ENCODE measurements at places on chromosomes 3 and 15.

DNA sequence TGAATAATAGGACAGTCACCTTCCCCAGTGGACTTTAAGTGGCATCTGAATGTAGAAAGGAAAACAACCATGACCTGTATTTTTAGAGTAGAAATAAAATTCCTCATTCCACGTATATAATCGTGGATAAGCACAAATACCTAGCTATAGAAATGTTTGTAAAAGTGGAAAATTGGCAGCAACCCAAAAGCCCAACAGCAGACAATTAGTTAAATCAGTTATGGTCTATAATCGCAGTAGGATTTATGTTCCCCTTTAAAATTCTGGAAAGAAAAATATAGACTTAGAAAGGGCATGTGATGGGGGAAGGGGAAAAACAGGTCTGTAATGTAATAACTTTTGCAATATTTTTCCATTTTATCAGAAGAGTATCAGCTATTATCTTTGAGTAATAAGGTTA is 241.9 kb upstream of the ST8SIA2 start:
- no peak for DNase-seq

DNA sequence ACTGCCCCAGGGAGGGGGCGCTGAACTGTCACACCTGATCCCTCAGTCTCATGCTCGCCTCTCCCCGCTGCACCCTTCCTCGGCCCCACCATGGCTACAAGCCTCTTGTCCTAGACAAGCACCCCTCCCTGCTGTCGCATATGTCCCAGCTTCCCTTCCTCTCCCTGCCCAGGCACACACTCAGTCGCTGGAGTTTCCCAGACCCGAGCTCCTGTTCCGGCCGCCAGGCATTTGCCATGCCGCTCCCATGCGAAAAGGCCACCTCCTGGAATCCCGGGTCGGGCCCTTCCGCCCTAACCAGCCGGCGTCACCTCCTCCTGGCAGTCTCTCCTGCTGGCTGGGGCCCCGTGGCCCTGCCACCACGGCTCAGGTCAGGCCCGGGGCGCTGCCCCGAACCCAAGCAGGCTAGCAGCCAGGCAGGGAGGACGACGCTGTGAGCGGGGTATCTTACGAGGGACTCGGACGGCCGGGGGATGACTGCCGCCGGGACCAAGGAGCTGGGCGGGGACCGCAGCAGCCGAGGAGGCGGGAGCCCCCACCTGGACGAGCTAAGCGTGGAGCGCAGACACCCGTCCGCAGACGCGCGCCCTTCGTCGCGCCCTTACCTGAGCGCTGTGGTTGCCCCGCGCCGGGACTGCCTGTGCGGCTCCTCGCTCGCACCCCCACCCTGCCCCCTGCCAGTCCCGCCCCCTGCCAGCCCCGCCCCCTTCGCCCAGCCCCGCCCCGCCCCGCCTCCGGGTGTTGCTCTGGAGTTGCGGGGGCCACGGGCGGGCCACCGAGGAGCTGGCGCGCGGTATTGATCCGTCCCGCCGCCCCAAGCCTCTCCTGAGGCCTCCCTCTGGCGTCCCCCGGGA is at the start of gene ALS2CL:
TSS of gene ALS2CL (minus strand) at position 642 of the 854 bp plus-strand sequence. CDS start 4,239 bp downstream, outside the sequence.
- no peak for DNase-seq

GRCh38 chr3:154590675-154591384 is 160.8 kb upstream of the GPR149 start:
- DNase-seq = no peak

DNA sequence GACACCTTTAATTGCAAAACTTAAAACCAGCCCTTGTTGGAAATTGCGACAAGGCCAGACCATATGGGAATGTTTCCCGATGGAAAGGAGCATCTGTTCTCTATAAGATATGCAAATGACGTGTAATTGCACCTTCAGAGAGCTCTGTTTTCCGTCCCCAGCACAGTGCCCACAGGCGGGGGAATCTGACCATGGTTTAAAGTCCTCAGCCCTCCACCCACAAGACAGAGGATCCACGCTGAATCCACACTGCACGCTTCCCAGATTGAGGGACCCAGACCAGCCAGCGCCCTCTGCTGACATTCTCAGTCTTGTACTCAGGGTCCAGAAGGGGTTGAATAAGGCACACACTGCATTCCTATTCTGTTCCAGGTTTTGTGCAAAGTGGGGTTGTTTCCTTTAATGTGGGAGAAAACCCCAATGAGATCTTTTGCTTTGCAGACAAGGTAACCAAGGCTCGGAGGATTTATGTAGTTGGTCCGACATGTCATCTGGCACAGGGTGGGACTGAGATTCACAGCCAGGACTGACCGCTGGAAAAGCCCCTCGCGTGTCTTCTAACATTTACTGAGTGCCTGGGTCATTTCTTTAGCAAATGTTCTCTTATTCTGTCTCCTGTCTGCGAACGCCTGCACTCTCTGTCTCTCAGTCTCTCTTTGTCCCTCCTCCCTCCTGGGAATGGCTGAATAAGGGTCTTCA is 36.8 kb upstream of the KLHL25 start:
- DNase-seq = peak; percentile 52

- DNase-seq = no peak
Measured at GRCh38 chr3:15310491-15311370, 21.7 kb downstream of the SH3BP5 start.

DNA sequence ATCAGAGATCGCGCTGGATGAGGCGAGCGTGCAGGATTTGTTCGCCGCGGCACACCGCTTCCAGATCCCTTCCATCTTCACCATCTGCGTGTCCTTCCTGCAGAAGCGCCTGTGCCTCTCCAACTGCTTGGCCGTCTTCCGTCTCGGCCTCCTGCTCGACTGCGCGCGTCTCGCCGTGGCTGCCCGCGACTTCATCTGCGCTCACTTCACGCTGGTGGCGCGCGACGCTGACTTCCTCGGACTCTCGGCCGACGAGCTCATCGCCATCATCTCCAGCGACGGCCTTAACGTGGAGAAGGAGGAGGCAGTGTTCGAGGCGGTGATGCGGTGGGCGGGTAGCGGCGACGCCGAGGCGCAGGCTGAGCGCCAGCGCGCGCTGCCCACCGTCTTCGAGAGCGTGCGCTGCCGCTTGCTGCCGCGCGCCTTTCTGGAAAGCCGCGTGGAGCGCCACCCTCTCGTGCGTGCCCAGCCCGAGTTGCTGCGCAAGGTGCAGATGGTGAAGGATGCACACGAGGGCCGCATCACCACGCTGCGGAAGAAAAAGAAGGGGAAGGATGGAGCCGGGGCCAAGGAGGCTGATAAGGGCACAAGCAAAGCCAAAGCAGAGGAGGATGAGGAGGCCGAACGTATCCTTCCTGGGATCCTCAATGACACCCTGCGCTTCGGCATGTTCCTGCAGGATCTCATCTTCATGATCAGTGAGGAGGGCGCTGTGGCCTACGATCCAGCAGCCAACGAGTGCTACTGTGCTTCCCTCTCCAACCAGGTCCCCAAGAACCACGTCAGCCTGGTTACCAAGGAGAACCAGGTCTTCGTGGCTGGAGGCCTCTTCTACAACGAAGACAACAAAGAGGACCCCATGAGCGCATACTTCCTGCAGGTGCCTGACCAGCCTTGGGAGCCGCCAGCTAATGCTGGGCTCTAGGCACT is 819 bp downstream of the KLHL40 start:
- DNase-seq = no peak

- DNase-seq = no peak
Measured at GRCh38 chr3:190224863-190225692, 97.2 kb downstream of the CLDN1 start.

- DNase-seq = no peak
Measured at GRCh38 chr15:64949383-64950186, 37.9 kb downstream of the ANKDD1A start.

DNA sequence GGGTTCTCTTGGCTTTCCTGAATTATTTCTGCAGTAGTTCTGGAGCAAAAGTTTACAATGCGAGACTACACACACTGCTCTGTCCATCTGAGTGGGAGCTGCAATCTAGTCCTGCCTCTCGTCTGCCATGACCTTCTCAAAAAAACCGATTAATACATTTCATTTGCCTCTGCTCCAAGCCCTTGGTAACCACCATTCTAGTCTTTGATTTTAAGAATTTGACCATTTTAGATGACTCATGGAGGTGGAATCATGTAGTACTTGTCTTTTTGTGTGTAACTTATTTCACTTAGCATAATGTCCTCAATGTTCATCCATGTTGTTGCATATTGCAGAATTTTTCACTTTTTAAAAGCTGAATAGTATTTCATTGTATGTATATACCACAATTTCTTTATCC is 356.9 kb downstream of the SV2B start:
- DNase-seq = no peak

- DNase-seq = no peak
Measured at GRCh38 chr15:90924375-90924774, 8.0 kb downstream of the HDDC3 start.

- no peak for DNase-seq
Measured at GRCh38 chr15:99117563-99118257, 12.8 kb downstream of the SYNM start.

GRCh38 chr3:37945807-37946530 is 44.6 kb upstream of the VILL start:
- no peak for DNase-seq

DNA sequence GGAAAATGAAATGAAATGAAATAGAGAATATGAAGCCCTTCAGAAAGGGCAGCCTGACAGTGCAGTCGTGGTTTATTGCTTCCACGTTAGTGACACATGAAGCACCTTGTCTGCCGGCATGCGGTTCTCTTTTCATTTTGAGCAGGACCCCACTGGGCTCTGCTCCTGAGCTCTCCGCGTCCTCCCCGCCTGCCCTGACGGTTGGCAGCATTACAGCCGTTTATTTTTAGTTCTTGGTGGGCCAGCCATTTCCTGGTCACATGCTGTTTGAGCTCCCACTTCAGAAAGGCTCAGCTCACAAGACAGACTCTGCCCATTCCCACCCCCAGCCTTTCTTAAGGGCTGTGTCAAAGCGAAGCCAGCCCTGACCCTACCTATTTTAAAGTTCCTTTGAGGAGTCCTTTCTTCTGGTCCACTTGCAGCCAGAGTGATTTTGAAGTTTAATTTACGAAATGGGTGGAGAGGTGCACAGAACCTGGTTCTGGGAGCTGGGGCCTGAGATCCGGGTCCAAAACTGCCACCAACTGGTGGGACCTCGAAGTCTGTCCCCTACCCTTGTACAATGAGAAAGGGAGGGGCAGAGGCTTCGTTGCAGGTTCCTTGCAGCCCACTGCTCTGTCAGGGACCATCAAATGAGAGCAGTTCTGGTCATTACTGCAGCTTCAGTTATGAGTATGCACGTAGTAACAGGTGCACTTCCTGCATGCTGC is 60.1 kb downstream of the MGLL start:
- DNase-seq = no peak

DNA sequence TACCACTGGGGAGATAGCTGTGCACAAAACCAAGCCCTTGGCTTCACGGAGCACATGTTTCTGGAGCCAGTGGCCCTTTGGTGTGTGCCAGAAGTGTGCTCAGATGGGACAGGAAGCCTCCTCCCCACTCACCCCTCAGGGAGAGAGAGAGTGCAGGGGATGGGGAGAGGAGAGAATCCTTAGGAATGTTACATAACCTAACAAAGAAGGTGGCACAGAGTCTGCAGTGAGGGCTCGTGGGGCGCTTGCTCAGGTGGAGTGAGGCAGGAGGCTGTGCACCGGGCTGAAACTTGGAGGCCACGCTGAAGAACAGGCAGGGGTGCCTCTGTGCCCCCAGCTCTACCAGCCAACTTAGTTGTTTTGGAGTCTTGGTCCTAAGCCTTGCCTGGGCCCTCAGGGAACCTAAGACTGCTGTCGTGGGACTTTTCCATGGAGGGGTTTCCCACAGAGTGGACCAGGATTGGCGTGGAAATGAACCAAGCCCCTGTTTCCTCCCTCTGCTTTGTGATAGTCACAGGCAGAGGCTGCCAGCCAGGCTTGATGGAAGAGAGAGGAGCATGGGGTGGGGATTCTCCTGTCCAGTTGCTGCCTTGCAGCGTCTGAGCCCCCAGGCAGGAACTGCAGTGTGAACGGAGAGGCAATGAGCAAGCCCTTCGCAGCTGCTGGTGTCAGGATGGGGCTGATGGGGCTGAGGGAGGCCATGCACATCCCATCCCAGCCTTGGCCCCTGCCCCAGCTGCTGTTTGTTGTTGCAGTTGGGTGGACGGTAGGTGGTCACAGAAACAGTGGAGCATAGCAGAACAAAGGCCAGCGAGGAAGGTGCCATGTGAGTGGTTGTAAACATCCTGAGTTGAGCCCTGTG is 32.7 kb downstream of the PDIA5 start:
- DNase-seq = no peak

GRCh38 chr3:122074621-122075265 is 19.6 kb downstream of the CD86 start:
- no peak for DNase-seq

DNA sequence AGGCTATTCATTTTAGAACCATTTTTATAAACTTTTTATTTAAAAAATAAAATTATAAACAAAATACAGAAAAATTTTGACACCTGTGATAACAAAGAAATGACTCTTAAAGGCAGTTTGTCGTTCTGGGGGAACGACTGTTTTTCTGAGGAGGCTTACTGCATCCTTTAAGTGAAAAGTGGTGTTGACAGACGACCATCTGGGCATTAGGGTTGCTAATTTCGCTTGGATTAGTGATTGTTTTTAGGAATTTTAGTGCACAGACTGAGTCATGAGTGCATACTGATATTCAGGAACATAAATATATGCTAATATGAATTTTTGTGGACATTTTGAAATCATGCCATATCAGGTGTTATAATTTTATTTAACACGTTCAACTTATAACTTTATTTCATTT is 28.5 kb downstream of the OSTN start:
- DNase-seq = no peak

GRCh38 chr15:93048759-93049161 is 40.3 kb downstream of the RGMA start:
- peak; percentile 65 for DNase-seq

DNA sequence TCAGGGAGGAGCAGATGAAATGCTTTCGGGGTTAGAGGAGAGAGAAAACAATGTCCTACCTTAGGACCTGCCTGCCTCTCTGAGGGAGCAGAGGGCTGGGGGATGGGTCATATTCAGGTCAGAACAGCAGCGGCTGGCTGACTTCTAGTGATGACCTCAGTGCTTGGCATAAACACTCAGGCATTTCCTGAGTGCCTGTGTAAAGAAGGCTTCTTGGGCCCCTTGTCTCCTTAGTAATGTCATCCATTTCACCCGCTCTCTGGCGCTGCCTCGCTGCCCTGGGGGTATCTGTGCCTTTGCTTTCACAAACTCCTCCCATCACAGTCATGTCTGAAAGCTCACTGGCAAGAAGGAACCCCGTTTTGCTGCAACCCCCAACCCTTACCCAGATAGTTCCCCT is 82.9 kb upstream of the GSK3B start:
- no peak for DNase-seq

DNA sequence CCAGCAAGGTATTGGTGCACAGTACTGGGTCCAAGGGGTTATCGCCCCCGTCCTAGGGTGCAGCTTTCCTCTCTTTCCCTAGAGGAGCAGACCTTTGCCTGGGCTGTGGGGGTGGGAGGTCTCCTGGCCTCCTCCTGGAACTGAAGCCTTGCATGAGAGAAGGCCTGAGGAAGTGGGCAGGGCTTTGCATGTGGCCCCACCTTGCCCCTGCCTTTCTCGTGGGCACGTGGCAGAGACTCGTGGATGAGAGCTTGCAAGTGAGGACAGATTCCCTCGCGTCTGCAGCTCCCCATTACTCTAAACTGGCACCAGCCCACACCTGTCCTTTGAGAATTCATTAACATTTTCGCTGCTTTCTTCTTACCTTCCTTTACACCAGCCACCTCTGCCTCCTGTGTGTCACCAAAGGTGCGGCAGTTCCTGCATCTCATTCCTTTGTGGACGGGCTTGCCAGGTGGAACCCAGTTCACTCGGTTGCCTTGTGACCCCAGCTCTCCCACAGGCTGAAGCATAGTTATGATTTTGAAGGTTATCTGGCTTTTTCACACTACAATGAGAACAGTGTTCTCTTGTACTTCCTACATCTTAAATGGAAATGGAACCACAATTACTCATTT is 40.9 kb upstream of the NR2C2 start:
- DNase-seq = no peak

GRCh38 chr3:12287727-12288181 is 1.1 kb upstream of the PPARG start:
- no peak for DNase-seq
